ENCODE measurements at places on chromosomes 16 and 17. TPM values are rescaled to one million over a fixed set of nuclear protein-coding genes. Genes with fewer than 3 reads are reported as not detected.

- peak; percentile 75 for DNase-seq
These were observed 47.6 kb upstream of the MGAT5B start for GRCh38 chr17:76820561-76820960.

- DNase-seq, result no peak
These were observed 237.3 kb upstream of the CDH5 start for GRCh38 chr16:66129196-66129595.

- no peak for DNase-seq
These were observed 1.4 kb downstream of the FMNL1 start for GRCh38 chr17:45222996-45223538.

GRCh38 chr16:72357910-72358309 lies 186.0 kb upstream of the PMFBP1 start:
- no peak for DNase-seq

The CIAPIN1 gene
- total RNA-seq, result 47.6 TPM

Measured in cerebellum (tissue), 4 donors.